ENCODE measurements at places on chromosomes 2 and 18.

- no peak for DNase-seq
Observed at GRCh38 chr18:78659748-78660147, 319.9 kb upstream of the SALL3 start.

DNA sequence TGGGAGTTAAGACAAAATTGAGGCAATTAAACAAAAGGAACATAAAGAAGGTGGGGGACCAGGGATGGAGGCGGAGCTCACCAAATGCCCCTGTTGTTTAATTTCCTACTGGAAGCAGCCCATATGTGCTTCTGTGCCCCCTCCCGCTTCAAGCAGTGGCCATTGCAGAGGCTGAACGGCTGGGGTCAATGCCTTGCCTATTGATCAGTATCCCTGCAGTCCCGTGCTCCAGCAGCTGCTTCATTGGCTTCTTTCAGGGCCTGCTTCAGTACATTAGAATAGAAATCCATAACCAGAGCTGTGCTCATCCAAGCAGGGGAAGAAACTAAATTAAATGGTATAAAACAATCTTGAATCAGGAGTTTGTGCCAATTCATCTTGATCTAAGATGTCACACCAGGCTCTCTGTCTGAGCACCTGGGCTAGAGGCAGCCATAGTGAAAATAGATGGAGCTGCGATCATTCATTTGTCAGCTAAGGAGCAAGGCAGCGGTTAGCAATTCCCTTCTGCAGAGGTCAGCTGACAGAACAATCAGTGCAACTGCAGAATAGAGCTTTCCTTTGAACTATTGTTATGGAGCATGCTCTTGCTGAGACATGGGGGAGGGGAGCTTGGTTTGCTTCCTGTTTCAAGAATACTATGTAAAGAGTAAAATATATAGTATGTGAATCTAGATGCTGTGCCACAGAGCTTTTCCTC lies 222.4 kb downstream of the WDR7 start:
- DNase-seq: no peak

- DNase-seq: no peak
Observed at GRCh38 chr2:217016796-217017419, 157.0 kb upstream of the TNP1 start.

DNA sequence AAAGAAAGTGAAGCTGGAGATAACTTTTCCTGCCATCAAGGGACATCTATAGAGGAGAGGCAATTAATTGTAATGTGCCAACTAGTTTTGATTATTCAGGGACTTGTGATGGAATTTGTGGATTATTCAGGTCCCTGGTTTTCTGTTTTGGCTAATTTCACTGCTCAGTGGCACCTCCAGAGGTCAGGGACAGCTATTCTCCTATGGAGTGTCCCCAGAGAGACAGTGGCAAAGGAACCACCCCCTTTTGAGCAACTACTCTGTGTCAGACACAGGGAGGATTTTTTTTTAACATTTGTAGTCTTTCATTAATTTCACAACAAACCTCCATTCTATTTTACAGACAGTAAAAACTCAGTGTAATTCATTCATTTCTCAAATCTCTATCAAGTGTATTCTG lies 206.0 kb upstream of the SPRED2 start:
- no peak for DNase-seq

DNA sequence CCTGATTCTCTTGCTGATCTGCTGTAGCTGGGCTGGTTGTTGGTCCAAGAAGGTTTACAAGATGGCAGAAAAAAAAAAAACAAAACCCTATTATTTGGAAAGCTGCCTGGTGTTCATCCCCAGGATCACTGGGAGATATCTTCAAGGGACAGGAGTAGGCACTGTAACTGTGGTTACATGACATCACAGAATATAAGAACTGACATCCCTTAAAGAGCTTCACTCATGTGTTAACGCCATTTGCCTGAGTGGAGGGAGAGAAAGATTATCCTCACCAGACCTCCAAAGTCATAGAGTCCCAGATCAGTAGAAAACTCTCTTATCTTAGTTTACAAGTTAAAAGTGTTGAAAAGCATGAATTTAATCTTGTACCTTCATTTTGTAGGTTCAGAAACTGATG lies 95.3 kb upstream of the BZW1 start:
- no peak for DNase-seq

- DNase-seq: no peak
Observed at GRCh38 chr2:102130647-102130991, 11.9 kb upstream of the IL1R1 start.

DNA sequence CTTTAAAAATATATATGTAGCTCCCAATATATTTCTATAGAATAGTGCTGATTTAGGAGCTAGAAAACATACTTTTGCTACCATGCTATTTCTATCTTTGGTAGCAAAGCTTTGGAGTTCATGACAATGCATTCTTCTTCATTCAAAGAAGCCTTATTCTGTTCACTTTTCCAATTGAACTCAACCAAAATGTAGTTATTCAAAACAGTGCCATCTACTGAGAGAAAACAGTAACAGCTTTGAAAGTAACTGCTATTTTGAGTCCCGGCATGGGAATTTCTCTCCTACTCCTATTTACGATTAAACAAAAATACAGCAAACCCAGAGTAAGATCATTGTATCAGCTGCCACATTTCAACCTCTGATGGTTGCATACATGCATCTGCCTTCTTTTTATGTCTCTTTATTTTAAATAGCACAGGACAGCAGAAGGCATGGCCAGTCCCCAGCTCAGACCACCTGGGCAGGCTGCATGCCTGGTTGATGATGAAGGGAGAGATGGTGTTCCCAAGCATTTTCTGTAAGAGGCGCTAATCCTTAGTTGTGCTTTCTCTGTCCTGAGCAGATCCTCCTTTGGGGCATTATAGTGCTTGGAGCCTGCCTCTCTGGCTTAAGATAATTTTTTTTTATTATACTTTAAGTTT lies 69.7 kb upstream of the SULT1C3 start:
- no peak for DNase-seq

- DNase-seq: no peak
Observed at GRCh38 chr2:201164166-201164565, 18.8 kb upstream of the CASP10 start.

DNA sequence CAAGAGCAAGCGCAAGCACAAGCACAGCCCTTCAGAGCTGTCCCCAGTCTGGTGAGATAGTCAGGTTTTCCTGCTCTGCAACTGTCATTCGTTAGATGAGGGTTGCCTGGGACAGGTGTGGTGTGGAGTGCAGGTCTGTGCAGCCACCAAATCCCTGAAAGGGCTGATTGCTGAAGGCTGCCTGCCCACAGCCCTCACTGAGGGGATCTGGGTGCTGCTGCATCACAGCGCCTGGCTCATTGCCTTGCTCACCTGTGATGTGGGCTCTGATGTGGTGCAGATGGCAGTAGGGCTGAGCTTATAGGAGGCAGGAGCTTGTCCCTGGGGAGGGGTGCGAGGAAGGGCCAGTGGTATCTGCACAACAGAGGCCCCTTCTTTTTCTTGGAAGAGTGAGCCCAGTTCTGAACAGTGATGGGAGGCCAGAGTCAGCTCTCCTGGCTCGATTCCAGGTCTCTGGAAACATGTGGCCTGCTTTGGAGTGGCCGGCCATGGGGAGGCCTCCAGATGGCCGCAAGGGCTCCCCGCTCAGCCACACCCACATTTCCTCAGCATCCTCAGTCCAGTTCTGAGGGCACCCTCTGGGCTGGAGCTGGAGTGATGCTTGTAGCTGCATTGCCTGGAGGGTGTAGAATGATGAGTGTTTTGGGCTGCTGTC lies 11.4 kb downstream of the UBE2F start:
- no peak for DNase-seq

GRCh38 chr18:39454866-39455265 lies 1889.3 kb upstream of the CELF4 start:
- no peak for DNase-seq

DNA sequence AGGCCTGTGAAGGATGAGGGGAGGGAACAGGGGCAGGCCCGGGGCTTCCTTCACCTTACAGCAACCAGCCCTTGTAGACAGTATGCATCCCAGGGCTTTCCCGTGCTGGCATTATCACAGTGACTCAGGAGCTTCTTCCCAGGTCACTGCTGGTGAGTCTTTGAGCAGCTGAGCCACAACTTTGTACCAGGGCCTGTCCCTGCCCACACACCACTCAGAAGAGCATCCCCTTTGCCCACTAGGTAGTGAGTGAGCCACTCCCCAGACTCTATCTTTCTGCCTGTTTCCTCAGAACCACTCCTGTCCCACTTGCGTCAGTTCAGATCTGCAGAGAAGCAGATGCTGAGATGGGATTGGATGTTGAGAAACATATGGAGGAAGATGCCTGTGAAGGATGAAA lies 69.6 kb upstream of the ALPP start:
- no peak for DNase-seq

All from effector memory CD4-positive, alpha-beta T cell (primary cell).